ENCODE measurements at places on chromosomes 4 and X.

DNA sequence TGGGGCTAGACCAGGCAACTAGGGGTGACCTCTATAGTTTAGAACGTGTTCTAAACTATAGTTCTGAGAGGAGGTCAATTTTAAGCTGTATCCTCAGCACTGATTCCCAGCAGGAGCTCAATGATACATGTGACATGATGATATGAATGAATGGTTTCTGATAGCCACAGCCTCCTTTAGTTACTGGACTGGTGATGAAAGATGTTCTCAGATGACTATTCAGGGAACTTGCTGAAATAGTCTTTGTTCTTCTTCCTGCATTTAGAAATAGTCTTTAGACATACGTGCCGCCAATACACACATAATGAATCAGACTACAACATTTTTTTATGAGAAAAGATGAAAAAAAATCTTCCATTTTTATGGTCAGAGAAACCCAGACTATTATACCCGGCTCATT is 116.3 kb upstream of the TMEM150C start:
- no peak for DNase-seq

- DNase-seq, result no peak
These were observed 38.5 kb downstream of the LRP2BP start for GRCh38 chr4:185357211-185357610.

DNA sequence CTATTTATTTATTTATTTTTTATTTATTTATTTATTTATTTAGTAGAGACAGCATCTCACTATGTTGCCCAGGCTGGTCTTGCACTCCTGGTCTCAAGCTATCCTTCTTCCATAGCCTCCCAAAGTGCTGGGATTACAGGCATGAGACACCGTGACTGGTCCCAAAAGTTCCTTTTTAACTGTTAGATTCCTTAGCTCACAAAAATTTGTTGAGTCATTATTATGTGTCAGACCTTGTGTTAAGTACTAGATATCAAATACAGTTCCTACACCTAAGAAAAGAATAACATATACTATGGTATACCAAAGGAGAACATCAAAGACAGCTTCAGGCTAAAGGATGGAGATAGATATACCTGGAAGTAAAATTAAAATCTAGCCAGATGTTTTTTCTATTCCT is 11.6 kb downstream of the FGA start:
- DNase-seq, result no peak

GRCh38 chr4:140856621-140857062 is 100.5 kb upstream of the TBC1D9 start:
- no peak for DNase-seq

GRCh38 chr4:155837203-155837796 is 28.8 kb downstream of the ASIC5 start:
- no peak for DNase-seq

GRCh38 chr4:27360790-27361267 is 500.2 kb downstream of the STIM2 start:
- DNase-seq, result no peak

DNA sequence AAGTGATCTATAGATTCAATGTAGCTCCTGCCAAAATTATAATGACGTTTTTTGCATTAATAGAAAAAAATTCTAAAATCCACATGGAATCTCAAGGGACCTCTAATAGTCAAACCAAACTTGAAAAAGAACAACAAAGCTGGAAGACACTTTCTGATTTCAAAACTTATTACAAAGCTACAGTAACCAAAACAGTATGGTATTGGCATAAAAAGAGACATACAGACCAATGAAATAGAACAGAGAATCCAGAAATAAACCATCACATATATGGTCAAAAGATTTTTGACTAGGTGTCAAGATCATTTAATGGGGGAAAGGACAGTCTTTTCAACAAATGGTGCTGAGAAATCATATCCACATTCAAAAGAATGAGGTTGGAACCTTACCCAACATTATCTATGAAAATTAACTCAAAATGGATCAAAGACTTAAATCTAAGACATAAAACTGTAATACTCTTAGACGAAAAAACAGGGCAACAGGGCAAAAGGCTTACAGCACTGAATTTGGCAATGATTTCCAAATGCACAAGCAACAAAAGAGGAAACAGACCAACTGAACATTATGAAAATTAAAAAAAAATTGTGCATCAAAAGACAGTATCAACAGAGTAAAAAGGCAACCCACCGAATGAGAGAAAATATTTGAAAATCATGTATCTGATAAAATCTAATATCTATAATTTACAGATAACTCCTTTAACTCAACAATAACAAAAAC is 3.9 kb downstream of the FBXO8 start:
- no peak for DNase-seq

DNA sequence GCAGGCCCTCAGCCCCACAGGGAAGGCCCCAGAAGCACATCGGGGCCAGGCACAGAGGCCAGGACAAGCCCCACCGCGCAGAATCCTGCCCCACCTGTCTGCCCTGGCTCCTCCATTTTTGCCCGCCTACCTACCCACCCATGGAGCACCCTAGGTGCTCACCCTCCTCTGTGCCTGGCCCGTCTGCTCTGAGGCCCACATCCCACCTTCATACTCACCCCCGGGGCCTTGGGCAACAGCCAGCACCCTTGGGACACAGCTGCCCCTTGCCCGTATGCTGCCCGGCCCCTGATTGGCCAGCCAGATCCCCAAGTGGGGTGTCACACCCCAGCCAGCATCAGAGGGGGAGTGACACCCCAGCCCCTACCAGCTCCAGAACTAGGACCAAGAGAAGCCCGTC is 10.8 kb upstream of the TREX2 start:
- no peak for DNase-seq

- DNase-seq, result no peak
These were observed 456.4 kb downstream of the DACH2 start for GRCh38 chrX:86604607-86605006.

- DNase-seq, result no peak
These were observed 67.9 kb downstream of the PKD2 start for GRCh38 chr4:88075336-88075735.

GRCh38 chr4:100989401-100989800 is 357.9 kb downstream of the PPP3CA start:
- DNase-seq, result no peak

GRCh38 chr4:71303287-71303686 is 35.5 kb upstream of the SLC4A4 start:
- DNase-seq, result no peak

DNA sequence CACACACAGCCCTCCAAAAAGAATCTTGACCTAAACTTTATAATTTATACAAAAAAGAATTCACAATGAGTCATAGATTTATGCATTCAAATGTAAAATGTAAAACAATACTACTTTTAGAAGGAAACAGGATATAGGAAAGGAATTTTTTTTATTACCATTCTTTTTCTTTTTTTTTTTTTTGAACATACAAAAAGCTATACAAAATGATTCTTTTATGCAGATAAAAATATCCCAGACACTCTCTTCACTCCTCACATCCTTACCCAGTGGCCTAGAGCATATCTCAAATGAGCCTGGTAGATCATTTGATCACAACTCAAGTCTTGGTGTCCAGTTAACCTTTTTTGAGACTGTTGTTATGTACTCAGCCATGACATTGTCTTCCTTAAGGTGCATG is 307.3 kb upstream of the KLF3 start:
- no peak for DNase-seq

DNA sequence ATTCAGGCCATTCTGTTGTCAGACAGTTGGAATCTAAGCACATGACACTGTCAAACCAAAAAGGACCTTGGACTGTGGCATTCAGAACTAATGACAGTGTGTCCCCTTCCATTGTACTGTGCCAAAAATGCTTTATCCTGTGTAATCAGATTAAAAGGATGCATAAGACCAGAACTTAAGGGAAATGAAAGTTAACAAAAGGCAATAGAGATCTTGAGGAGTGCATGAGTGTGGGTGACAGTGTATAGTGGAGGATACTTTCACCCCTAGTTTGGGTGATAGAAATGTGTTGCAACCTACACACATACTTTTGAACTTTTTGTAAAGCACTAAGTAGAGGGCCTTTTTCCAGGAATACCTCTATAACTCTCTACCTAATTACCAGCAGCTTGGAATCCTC is 4.5 kb downstream of the CYSLTR1 start:
- no peak for DNase-seq
